Putamen (tissue), 1 donor: ENCODE measurements at places on chromosomes 2 and 18.

DNA sequence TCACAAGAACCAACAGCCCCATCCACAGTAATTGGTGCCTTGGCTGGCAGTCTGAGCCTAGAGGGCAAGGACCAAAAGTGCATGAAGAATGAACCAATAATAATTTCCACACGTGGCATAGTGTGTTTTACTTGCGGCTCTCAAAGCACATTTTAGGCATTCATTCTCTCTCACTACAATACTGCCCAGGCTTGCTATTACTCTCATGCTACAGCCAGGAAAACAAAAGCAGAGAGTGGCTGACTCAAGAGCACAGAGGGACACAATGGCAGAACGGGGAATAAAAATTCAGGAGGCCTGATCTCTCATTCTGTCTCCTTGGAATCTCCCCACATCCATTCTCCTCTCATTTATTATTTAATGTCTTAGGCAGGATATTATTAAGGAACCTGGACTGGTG, 57.0 kb upstream of the NOL4 start:
- no peak for DNase-seq

DNA sequence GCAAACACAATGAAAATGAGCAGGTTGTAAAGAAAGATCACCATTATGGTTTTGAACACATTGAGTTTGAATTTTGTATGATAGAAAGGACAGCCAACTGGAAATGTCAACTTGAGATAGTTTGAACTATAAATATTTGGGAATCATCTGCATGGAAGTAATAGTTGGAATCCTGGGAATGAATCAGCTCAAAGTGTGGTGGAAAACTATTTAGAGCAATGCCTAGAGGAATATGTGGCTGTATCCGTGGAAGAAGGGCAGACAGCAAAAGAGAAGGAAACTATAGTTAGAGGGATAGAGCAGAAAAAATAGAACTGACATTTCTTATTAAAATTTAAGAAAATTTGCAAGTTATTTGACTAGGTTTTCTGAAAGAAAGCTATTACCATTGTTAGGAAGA, 112.5 kb upstream of the OTX1 start:
- no peak for DNase-seq

GRCh38 chr2:24806661-24807036, 13.4 kb downstream of the CENPO start:
- DNase-seq, result no peak

- no peak for DNase-seq
These were observed 61.7 kb upstream of the DTNA start for GRCh38 chr18:34648269-34648985.

GRCh38 chr2:135773319-135773718, 31.7 kb downstream of the UBXN4 start:
- DNase-seq, result no peak

- no peak for DNase-seq
These were observed 326.1 kb downstream of the ARHGAP15 start for GRCh38 chr2:143455317-143455716.

DNA sequence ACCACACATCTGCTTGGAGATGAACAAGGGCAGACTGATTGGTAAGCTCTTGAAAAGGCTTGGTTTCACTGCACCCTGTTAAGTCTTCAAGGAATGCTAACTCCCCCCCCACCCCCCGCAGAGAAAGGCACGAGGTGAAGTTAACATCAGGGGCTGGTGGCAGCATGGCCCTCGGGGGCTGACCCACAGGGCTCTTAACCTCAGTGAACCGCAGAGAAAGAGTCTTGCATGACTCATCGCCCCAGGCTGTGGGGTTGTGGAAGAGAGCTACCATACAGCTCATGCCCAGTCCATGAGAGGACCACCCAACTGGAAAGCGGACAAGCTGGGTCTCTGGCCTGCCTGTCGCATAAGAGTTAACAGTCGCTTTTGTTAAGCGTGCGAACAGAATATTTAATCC, 10.6 kb upstream of the CEP68 start:
- no peak for DNase-seq

DNA sequence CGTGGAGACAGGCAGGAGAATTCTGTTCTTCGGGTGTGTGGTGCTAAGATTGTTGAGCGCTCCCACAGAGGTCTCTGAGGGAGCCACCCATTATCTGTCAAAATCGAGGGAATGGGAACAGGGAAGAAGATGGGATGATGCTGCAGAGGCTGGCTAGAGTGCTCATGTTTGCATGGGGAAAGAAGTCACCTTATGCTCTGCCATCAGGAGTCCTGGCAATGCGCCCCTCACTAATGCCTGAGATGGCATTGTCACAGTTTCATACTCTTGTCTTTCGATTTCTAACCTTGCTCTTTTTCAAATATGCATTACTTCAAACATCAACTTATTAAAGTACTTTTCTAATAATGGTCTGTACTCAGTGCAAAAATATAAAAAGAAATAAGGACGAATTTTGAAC, 463.3 kb upstream of the CELF4 start:
- DNase-seq, result no peak

DNA sequence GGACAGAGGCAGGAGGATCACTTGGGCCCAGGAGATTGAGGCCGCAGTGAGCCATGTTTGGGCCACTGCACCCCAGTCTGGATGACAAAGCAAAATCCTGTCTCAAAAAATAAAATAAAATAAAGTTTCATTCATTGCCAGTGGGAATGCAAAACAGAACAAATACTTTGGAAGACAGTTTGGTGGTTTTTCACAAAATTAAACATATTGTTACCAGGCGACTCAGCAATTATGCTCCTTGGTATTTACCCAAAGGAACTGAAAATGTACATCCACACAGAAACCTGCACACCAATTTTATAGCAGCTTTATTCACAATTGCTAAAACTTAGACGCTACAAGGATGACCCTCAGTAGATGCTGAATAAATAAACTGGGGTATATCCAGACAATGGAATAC, 35.8 kb downstream of the FOSL2 start:
- no peak for DNase-seq

- DNase-seq, result no peak
These were observed 42.4 kb upstream of the TACR1 start for GRCh38 chr2:75241696-75242095.

- no peak for DNase-seq
These were observed 1026.7 kb upstream of the ACVR2A start for GRCh38 chr2:146818122-146818521.

DNA sequence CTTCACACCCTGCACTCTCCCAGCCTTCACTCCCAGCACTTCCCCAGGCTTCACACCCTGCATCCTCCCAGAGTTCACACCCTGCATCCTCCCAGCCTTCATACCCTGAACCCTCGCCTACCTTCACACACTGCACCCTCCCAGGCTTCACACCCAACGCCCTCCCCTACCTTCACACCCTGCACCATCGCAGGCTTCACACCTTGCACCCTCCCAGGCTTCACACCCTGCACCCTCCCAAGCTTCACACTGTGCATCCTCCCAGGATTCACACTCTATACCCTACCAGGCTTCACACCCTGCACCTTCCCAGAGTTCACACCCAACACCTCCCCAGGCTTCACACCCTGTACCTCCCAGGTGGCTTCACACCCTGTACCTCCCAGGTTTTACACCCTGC, 448.7 kb upstream of the MYT1L start:
- no peak for DNase-seq

DNA sequence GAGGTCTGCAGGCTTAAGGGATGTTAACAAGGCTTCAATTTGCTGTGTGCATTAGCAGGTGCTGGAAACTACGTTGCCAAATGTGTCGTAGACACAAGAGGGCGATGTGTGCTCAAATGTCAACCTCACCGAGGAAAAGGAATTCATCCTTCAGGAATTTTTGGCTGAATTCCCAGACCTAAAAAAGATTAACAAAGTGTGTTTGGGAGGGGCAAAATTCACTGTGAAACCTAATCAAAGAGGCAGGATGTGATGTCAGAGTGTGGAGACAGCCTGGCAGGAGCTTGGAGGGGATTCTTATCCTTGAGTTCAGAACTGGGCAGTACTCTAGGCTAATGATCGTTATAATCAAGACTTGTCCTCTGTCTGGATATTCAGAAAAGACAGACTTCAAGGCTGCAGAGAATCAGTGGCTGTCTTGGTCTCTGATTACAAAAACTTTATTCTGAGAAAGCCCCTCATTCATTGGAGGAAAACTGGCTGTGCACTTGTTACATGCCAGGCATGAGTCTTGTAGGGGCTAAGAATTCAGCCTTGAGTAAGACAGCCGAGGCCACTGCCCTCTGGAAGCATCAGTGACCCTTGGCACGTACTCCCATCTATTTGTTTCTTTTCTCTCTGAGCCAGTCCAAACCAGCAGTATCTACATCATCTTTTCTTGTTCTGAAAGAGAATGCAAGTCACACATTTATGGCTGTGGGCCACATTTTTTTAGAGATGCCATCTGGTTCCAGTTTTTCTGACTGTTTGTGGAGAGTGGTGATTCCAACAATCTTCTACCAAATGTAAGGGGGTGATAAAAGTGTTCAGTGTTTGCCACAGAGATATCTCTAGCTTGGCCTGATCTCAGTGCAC, 18.7 kb upstream of the SCYGR1 start:
- peak; percentile 85 for DNase-seq

GRCh38 chr2:143603035-143603655, 473.9 kb downstream of the ARHGAP15 start:
- no peak for DNase-seq
